ENCODE measurements at places on chromosomes 7 and 10.

GRCh38 chr10:103458720-103459119 lies at the start of gene CALHM1:
TSS of gene CALHM1 (minus strand) at chr10:103458900. CDS start at chr10:103458751, 149 bp downstream.
- no peak for DNase-seq

DNA sequence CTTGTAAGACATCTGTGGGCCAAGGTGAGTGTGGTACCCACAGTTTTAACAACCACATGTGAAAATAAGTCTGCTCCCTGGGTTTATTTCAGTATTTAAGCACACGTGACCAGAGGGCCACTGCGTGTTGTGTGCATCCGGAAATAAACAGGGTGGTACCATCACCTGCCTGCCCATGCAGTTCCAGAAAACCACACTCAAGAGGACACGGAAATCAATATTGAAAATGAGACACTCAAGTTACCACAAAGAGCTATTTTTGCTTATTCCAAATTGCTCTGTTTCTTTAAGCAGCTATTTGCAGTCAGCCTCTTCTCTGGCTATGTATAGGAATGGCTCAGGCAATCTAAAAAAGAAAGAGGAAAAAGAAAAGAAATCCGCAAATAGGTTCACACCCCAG lies 71.8 kb upstream of the LOXL4 start:
- DNase-seq, result no peak

DNA sequence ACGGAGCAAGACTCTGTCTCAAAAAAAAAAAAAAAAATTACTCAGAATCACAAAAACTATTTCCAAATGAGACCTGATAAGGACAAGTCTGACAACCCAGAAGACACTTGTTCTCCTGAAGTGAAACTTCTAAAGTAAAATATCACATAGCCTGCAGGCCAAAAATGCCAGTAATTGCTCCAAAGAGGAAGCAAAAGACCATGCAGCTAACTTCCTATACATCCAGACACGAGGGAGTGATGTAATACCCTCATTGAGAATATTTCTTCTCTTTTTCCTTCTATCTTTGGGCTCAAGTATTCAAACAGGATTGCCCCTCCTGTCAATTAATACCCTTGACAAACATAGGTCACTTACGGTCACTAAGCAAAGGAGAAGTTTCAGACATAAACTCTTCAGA lies 31.2 kb downstream of the ARMH3 start:
- DNase-seq, result no peak

DNA sequence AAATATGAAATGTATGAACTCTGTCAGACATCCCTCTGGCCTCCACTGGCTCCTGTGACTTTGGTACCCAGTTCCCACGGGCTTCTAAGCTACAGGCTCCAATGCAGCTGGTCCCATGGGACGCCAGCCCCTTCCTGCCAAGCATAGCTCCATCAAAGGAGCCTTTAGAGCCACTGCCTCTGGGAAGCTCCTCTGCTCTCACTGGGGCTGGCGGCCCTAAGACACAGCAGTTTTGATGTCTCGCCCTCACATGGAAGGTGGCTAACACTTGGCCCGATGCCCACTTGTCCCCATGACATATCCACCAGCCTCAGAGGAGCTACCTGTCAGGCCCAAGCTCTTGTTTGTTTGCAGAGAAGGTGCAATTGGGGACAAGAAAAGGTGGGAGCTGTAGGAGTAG lies 453.7 kb upstream of the LRRN3 start:
- no peak for DNase-seq

DNA sequence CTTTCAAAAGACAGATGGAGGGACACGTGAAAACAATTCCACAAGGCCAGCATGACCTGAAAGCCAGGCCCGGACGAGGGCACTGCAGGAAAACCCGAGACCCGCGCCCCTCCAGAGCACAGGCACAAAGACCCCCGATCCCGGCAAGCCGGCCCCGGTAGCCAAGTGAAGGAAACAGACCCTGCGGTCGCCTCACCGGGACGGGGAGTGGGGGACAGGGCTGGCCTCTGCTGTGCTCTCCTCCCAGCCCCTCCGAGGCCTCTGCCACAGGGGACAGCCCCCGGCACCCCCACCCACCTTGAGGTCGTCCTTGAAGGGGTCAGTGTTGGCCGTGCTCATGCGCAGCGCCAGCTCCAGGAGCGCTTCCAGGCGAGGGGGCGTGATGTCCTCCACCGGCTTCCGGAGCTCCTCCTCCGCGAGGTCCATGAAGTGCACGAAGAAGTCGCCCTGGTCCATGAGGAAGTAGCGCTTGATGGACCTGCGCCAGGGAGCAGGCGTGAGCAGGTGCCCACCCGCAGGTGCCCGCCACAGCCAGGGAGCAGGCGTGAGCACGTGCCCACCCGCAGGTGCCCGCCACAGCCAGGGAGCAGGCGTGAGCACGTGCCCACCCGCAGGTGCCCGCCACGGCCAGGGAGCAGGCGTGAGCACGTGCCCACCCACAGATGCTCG lies 11.3 kb upstream of the ADAM8 start:
- DNase-seq, result no peak

DNA sequence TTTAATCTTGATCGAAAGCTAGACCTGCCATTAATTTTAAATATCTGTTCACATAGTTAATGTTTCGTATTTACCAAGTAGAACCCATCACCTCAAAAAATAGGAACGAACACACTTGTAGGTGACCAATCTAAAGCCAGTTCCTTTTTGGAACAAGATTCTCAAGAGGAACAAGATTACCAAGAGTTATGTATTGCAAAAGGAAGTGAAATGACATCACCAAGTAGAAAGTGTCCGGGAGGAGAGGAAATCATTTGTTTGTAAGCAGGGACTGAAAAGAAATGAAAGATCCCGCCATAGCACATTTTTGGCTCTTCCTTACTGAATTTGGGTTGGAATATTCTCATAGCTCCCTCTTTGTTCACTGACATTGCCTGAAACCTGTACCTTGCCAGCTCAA lies 1200.5 kb downstream of the SORCS1 start:
- DNase-seq, result no peak
